CD4-positive, alpha-beta memory T cell (primary cell): ENCODE measurements at places on chromosomes 5 and 9.

- peak; percentile 17 for DNase-seq
Measured at GRCh38 chr5:105640328-105640727, 2030.4 kb downstream of the EFNA5 start.

DNA sequence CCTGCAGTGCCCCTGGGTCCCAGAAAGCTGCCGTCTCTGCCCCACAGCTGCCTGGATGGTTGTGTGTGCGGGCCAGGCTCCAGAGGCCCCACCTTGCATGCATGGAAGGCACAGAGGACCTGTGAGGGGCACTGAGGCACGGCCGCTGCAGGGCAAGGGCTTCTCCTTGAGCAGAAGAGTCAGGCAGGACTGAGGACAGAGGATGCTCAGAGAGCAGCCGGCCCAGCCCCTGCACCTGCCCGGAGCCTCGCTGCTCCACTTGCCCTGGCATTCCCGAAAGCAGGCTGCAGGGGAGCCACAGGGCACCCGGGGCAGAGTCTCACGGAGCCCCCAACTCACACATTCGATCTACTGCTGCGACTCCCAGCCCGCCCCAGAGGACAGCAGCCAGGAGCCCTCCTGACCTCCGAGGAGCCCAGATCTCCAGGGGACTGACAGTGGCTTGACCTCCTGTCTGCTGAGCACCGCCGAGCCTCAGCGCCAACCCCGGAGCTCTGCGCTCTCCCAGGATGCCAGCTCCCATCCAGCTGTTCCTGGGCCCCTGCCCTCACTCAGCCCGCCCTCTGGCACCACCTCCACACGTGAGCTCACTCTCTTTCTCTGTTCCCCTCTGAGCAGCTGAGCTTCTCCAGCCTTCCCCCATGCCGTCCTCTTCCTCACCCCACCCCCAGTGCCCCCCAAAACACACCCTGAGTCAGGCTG, 95.0 kb downstream of the KCNT1 start:
- no peak for DNase-seq

- DNase-seq = no peak
Measured at GRCh38 chr9:133593587-133594253, 15.5 kb downstream of the FAM163B start.

GRCh38 chr9:703392-703791, 138.1 kb upstream of the DMRT1 start:
- DNase-seq = no peak

GRCh38 chr9:122418016-122418415, 47.2 kb downstream of the PTGS1 start:
- no peak for DNase-seq

DNA sequence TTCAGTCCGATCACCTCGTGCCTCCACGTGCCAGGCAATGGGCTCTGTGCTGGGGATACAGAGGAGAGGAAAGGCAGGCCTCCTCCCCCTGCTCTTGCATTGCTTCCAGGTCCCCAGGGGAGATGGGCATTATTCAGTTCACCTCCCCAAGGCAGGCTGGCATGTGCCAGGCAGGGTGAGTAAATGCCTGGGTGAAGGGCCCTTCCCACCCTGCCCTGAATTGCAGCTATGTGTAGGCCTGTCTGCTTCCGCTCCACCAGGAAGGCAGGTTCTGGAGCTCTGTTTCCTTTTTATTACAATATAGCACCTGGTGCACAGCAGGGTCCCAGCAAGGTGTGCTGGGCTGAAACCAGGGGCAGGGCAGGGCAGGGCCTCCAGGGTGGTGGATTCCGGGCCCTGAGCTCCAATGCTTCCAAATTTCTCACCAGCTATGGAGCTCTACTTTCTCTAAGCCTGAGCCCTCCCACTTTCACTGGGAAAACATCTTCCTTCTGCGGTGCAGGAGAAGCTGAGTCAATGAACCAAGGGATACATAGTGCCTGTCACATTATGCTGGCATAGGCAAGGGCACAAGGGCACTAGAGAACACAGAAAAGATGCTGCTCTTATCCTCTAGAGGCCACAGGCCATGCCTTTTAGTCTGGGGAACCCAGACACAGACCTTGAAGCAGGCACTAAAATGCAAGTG, 42.0 kb downstream of the SHB start:
- DNase-seq = no peak

- no peak for DNase-seq
Measured at GRCh38 chr5:82384034-82384750, 106.0 kb upstream of the RPS23 start.

GRCh38 chr9:136022731-136023409, 61.7 kb upstream of the UBAC1 start:
- no peak for DNase-seq

GRCh38 chr5:134905246-134905996, 490 bp downstream of the PCBD2 start:
- peak; percentile 71 for DNase-seq

DNA sequence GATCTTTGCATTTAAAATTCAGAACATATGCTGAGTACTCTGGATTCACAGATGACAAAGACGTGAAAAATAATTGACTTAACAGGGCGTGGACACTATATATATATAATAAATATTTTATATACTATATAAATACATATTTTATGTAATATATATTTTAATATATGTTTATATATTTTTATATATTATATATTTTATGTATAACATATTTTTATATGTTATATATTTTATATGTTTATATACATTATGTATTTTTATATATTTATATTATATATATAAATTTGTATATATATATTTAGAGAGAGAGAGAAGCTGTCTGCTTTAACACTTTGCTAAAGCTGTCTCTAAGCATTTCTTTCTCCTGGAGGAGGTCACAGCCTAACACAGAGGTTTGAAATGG, 113.1 kb downstream of the INIP start:
- DNase-seq = no peak

GRCh38 chr5:16588434-16589214, 28.2 kb downstream of the RETREG1 start:
- no peak for DNase-seq

DNA sequence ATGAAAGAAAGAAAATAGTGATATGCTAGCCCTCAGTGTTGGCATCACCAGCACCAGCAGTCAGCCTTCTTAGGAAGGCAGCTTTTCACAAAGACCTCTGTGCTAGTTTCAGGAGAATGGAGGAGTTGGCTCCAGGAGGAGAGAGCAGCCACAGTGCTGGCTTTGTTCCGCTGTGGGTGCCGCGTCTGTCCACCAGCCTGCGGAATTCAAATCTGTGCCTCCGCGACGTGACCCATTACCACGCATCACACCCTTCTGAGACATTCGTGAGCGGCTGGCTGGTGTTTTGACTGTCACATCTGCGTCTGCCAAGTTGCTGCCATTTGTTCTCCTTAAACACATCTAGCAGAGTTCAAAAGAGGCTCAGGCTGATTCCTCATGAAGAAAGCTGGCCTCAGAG, 34.4 kb downstream of the SNX18 start:
- DNase-seq = no peak

DNA sequence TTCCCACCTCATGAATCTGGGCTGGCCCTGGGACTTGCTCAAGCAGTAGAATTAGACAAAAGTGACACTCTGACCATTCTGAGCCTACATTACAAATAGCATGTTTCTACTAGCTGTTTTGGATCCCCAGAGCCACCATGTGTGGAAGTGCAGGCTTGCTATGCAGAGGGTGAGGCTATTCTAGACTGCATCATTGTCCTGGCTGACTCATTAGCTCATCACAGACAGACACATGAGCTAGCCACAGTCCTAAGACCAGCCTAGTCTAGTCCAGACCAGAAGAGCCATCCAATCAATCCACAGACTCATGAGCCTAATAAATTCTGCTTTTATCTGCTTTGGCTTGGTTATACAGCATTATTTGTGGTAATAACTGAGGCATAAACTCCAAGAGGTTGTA, 351.9 kb downstream of the PRELID2 start:
- no peak for DNase-seq

DNA sequence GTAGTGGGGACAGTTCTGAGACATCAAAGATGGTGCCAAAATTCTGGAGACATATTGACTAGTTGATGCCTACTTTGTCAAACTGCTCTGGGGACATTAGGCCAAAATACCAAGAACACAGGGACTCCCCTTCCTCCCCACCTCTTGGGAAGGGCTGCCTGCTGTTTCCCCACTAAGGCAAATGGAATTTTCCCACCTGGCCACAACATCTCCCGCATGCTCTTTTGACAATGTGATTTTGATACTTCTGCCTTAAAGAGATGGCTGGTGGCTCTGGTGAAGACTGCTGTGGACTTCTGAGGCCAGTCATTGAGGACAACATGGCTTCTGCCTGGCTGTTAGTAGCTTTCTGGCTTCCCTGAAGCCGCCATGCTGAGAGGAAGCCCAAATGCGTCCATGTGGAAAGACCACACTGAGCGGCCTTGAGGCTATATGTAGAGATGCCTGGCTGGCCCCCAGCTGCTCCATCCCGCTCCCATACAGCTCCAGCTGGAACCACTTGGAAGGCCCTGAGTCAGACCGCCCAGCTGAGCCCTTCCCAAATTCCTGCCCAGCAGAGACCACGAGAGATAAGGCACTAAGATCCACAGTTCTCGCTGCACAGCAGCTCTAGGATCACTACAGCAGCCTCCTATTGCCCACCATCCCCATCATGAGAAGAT, 226.7 kb downstream of the SYK start:
- no peak for DNase-seq

DNA sequence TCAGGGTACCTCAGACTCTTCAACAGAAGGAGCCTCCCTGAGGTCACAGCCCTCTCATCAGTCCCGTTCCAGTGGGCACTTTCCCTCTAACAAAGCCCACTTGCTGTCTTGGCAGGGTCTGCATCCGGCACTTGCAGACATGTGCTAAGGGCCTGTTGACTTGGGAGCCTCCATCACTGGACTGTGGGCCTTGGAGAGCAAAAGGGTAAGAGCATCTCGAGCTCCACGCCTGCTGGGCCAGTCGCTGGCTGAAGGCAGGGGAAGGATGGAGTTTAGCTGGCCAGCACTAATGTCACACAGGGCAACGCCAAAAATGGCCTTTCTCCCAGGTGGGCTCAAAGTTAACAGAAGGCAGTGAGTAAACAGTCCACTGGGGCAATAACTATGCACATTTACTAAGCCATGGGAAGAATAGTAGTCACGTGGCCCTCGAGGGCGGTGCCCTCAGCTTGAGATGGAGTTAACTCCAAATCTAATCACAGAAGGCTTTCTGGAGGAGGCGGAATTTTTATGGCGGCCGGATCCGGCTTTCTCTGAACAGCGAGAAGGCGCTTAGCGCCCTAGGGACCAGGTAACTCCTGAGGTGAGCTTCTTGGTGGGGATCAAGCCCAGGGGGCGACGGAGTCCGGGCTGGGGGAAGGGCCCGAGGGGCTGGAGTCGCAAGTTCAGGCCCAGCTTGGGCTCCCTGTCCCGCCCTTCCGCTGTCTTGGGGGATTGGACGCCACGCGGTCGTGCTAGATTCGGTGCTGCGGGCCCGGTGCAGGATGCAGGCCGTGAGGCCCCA, 2.0 kb upstream of the NSD1 start:
- DNase-seq = no peak

- no peak for DNase-seq
Measured at GRCh38 chr5:112563169-112563826, 144.2 kb upstream of the EPB41L4A start.

GRCh38 chr9:22041344-22041743, 32.2 kb upstream of the CDKN2B start:
- no peak for DNase-seq

- no peak for DNase-seq
Measured at GRCh38 chr5:177507165-177507564, 2.5 kb downstream of the DOK3 start.

DNA sequence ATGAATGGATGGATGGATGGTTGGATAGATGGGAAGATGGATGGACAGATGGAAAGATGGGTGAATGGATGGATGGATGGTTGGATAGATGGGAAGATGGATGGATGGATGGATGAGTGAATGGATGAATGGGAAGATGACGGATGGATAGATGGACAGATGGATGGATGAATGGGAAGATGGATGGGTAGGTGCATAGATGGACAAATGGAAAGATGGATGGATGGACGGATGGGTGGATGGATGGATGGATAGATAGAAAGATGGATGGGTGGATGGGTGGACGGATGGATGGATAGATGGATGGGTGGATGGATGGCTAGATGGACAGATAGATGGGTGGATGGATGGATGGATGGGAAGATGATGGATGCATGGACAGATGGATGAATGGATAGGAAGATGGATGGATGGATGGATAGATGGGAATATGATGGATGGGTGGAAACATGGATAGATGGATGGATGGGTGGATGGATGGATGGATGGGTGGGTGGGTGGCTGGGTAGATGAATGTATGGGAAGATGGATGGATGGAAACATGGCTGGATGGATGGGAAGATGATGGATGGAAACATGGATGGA, 16.5 kb upstream of the EXOC3 start:
- DNase-seq = no peak

- DNase-seq = no peak
Measured at GRCh38 chr5:34775886-34776285, 63.1 kb upstream of the TTC23L start.

GRCh38 chr5:102483736-102484135, 15.1 kb downstream of the SLCO6A1 start:
- no peak for DNase-seq

DNA sequence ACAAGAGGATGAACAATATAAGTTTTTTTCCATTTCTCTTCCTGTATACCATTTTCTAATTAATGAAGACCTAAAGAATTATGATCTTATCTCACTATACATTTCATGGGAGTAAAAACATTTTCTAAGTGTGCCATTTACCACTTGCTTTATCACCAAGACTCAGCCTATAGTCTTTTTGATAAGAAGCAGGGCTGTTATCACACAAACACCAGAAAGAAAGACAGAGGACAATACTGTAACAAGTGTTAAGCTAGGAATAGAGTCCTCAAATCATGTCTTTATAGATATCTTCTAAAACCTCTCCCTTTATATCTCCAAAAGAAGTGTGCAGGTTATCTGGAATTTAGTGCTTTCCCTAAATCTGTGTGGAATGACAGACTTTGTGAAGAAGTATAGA, 119.7 kb downstream of the FAM174A start:
- no peak for DNase-seq

DNA sequence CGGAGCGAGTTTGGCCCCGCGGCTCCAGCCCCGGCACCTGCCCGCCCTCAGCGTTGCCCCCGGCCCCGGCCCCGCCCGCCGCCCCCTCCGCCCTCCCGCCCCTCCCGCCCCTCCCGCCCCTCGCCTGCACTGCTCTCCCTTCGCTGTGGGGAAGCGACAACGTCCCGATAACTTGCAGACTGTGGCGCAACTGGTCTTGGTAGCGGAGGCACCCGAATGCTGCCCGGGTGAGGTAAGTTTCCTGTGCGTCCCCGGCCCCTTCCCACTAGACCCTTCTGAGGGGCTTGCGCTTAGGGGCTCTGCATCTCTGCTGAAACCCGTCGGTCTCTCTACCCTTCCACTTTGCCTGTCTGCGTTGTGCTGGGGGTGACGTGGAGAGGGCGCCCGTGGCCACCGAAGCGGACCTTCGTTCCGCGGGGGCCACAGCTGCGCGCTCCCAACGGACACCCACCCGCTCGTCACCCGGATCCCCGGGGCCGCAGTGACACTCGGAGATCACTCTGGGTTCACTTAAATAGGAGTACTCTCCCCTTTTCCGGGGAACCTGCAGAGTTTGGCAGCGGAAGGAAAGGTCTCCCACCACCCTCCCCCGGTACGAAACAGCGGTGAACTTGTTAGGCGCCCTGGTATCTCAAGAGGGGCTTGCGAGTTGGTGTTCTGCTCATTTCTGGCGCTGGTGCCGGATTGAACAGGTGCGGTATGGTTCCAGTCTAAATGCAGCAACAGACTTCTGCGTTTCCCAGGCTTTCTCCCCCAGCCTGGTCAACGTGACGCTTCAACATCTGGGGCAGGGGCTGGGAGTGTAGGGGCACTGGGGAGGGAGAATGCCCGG, 707 bp downstream of the PIP5K1B start:
- no peak for DNase-seq
